ENCODE measurements at places on chromosomes 3 and 15.

GRCh38 chr3:45659661-45660566 is 29.3 kb upstream of the SACM1L start:
- DNase-seq: peak; percentile 84

DNA sequence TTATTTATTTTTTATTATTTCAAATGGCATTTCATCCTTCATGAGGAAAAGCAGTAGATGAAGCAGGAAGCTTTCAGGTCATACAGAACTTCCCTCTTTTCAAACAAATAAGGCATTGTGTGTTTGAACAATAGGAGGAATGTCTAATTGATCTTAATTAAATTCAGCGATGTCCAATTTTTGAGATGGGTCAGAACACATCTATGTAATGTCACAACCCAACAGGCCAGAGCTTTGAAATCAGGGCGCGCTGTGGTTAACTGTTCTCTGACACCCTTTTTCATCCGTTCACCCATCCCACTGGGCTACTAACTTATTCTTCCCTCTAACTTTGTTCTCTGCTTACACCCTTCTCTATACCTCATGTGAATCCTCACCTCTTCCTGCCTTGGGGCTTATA is 510.5 kb downstream of the FOXP1 start:
- no peak for DNase-seq

DNA sequence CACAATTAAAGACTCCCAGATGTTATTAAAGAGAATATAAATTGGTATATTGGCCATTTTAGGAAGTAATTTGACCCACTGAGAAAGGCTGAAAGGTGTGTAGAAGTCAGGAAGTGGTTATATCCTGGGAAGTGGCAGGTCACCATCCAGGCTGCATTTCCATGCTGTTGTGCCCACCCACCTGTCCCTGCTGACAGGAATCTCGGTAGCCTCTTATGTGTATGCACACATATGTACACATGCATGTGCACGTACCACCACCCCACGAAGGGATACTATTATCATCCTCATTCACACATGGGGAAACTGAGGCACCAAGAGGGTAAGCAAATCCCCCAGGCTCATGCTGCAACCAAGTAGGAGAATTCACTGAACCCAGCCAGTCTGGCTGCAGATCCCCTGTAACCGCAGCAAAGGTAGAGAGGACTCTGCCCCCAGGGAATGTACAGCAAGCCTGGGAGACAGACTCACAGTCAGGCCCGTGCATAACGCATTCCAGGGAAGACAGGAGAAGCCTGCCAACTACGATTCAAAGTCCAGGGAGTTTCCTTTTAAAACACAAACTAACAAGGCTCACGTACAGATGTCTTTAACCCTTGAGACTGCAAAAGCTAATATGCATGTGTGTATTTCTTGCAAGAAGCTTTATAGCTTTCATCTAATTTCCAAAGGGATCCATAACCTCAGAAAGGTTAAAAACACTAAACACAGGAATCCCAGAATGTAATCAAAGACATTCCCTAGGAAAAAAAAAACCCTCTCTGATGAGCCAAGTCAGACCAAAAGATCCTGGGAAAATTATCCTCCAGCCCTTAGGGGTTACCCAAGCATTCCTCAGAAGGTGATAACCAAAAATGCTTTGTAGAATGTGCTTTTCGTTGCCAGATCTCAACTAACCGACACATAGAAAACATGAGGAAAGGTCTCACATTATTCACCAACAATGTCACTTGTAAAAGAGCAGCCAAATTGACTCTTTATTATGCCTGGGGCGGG is 129.6 kb downstream of the ADAMTS17 start:
- no peak for DNase-seq

- DNase-seq: no peak
These were observed 122.9 kb downstream of the RFTN1 start for GRCh38 chr3:16390581-16390980.

GRCh38 chr15:89964232-89964954 is 36.7 kb upstream of the ZNF710 start:
- DNase-seq: no peak

- DNase-seq: no peak
These were observed 126.4 kb downstream of the GREM1 start for GRCh38 chr15:32844118-32844711.

GRCh38 chr3:119864476-119864875 is 82.6 kb downstream of the NR1I2 start:
- DNase-seq: no peak

DNA sequence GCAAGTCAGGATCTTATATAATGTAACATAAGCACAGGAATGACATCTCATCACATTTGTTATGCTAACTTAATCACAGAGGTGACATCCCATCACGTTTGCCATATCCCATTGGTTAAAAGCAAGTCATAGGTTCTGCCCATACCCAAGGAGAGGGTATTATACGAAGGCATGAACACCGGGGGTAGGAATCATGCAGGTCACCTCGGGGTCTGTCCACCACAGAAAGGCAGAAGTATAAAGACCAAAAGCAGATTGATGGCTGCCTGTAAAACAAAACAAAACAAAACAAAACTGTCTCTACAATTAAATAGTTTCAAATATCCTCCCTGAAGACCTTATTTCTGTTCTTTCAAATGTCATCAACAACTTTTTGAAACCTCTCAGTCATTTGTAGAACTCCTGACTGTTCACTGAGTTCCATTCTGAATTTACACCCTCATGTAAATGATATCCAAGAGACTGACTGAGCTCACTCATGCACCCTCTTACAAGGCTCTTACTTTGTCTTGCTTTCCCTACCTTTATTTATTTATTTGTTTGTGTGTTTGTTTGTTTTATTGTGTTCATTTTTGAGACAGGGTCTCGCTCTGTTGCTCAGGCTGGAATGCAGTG is 22.7 kb upstream of the ZNF639 start:
- no peak for DNase-seq

DNA sequence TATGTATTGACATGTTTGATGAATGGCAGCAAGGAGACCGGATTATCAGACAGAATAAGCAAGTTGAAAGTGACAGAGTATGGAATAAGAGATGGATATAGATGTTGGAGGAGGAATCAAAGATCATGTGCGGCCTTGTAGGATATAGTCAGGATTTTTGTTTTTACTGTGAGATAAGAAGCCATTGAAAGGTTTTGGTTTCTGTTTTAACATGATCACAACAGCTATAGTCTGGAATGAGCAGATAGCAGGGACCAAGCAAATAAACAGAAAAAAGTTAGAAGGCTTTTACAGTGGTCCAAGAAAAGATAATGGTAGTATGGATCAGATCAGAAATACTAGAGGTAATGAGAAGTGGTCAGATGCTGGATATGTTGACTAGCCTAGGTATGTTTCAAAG is 52.6 kb downstream of the SLC12A6 start:
- DNase-seq: no peak

GRCh38 chr3:61812517-61812916 is 251.1 kb downstream of the PTPRG start:
- no peak for DNase-seq

DNA sequence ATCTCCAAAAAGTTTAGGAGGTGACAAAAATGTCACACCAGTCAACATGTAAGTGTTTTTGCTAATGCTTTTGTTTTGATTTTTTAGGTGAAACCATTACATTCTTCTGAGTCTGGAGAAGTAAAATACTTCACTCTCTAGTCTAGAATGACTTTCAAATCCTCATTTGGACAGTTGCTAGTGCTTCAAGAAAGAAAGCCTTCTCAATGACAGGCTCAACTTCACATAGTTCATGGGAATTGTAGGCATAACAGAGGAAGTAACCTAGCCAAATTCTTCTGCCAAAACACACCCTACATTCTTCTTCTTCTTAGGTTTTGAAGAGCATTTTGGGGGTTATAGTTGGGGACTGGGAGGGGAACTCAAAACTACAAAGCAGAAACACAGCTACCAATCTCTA is 29.4 kb upstream of the HEG1 start:
- no peak for DNase-seq

GRCh38 chr3:132090921-132091320 is 56.1 kb upstream of the CPNE4 start:
- DNase-seq: no peak

- DNase-seq: no peak
These were observed 81.0 kb downstream of the TMEM108 start for GRCh38 chr3:133119176-133119575.

GRCh38 chr15:90322538-90322937 is 29.5 kb upstream of the ZNF774 start:
- DNase-seq: peak; percentile 8

- DNase-seq: no peak
These were observed 6.0 kb upstream of the PLCB2 start for GRCh38 chr15:40313531-40314398.

GRCh38 chr3:190097025-190097424 is 23.7 kb downstream of the P3H2 start:
- DNase-seq: no peak

DNA sequence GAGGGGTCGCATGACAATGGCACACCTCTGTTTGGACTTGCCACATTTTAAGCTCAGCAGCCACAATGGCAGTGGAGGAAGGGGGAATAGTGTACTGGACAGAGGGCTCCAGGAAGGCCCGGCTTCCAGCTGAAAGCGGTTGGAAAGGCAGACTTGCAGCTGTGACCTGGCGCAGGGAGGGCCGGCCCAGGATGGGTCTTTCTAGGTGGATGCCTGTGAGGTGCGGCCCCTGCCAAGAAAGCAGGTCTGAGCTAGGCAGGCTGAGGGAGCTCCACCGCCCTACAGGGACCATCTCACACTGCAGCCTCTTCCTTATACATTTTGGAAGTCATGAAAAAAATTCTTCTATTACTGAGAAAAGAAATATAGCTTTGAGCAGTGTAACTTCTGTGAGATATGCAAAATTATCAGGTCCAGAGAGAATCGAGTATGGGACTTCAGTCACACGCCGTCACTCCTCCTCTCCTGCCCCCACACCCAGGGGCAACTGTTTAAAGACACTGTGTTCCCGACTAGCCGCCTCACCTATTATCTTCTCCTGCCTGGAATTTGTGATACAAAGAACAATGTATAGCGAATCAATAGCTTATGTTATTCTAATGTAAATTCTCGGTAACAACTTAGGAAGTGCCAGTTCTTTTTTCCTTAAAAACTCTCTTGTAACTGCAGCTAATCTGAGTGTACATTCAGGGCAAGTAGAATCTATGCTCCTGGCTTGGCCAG is 331.0 kb downstream of the OCA2 start:
- DNase-seq: no peak

- DNase-seq: no peak
These were observed 328.7 kb downstream of the ZBBX start for GRCh38 chr3:167051421-167051820.
